ENCODE measurements at places on chromosomes 1 and 21.

DNA sequence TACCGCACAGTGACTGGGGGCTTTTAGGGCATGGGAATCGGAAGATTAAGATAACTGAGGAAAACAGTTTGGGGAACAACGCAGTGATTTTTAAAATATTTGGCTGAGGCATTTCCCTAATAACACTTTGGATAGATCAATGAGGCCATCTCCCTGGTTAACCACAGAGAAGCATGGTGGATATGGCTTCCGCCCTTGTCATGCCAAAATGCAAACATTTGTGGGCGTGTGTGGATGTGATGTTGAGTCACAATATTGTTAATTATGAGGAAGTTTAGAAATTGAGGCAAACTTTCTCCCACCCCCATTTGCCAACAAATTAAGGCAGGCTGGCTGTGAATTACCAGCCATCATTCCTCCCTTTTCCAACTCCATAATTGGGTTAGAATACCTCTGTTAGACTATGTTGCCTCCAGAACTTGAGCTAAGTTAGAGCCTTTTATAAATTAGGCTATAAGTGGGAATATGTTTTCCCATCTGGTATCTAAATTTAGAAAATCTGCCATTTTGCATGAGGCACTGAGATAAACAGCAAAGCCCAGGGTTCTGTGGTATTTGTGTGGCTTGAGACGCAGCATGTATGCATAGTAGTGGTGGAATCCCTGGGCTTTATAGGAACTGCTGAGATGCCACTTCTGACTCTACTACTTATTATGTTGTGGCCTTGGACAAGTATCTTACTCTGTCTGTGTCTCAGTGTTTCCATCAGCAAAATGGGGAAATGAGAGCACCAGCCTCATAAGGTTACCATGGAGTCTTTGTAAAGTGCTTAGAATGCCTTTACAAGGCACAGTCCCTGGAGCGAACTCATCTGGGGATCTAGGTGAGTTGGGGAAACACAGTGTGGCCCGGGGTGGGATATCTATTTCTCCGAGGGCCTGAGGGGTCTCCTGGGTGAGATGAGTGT is 154.6 kb downstream of the C1orf94 start:
- no peak for DNase-seq

- no peak for DNase-seq
Measured at GRCh38 chr1:182507685-182508084, 57.7 kb downstream of the RGSL1 start.

DNA sequence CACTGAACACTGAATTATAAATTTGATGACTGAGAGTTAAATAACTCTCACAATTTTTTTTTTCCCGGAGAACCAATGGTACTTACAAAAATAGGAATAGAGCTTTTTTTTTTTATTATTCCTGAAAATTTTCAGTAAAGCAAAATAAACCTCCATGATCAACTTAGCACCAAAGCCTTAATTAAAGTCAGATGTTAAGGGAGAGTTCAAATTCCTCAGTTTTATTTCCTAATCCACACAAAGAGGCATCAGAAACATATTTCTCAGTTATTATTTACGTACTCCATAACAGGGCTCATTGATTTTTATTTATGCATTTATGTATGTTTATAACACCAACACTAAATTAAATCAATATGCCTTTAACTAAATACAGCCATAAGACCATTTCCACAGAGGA is 55.5 kb downstream of the PLPPR5 start:
- no peak for DNase-seq

DNA sequence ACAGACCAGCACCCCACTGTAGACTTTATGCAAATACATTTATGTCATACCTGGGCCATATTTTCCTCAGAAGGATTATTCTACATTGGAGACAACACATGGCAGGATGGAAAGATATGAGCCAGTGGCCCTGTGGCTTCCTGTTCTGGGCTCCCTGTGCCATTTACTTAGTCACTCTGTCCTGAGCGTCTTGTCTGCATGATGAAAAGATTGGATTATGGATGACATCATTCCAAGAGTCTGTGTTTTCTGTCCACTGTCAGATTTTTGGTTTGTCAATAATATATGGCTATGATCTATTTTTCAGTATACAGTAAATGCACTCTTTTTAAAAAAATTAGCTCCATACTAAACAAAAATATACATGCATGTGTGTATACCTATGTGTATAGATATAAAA is 30.8 kb downstream of the IGSF5 start:
- no peak for DNase-seq

DNA sequence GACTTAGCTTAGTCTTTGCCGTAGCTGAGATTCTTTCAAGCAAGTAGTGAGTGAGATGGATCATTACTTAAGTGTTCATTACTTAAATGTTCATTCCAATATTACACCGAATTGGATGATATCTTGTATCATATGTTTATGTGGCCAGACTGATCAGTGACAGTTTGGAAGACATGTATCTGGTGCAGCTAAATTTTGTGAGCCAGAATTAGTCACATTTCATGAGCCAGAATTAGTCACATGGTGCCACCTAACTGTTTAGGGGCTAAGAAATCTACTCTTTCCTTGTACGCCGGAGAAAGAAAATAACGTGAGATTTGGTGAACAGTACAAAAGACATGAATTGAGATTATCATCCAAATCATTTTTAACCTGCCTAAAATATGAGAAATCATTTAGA is 355.6 kb downstream of the USP25 start:
- no peak for DNase-seq

DNA sequence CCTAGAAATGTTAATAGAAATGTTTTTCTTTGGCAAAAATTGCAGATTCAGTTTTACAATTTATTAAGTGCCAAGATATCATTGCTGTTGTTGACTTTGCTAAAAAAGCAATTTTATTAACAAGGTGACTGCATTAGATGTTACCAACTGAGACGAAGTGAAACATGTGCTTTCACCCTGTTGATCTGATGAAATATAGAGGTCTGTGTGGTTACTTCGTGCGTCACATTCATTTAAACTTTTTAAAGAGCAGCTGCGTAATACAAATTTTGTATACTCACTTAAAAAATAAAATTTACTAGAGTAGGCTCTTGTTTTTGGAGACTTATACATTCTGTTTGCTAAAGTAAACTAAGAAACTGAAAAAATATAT is 465.7 kb downstream of the USP25 start:
- no peak for DNase-seq

Data from D721Med (cell line).